Skin of body (tissue), 3 donors: ENCODE measurements at places on chromosomes 3 and 15.
A peak's percentile ranks its signal among the peaks of the same experiment; 100 is the strongest.

- no peak for DNase-seq
These were observed 483.2 kb upstream of the TBL1XR1 start for GRCh38 chr3:177680472-177680821.

- no peak for DNase-seq
These were observed 89.5 kb downstream of the ANP32A start for GRCh38 chr15:68730976-68731897.

GRCh38 chr3:188389711-188390342, 235.9 kb downstream of the LPP start:
- DNase-seq = no peak

DNA sequence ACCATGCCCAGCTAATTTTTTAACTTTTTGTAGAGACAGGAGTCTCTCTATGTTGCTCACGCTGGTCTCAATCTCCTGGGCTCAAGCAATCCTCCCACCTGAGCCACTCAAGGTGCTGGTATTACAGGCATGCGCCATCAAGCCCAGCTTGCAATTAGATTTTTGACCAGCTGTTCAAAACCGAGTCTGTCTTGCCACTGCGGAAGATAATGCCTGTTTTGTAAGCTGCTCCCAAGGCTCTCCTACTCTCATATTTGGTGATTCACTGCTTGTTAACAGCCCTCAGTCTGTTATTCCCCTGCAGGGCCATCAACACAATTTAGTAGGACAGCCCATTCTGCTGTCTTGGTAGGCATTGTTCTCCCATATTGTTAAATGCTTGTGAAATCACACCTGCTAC, 17.8 kb upstream of the MCCC1 start:
- no peak for DNase-seq

GRCh38 chr15:83305704-83306291, 21.3 kb upstream of the BNC1 start:
- DNase-seq = no peak

DNA sequence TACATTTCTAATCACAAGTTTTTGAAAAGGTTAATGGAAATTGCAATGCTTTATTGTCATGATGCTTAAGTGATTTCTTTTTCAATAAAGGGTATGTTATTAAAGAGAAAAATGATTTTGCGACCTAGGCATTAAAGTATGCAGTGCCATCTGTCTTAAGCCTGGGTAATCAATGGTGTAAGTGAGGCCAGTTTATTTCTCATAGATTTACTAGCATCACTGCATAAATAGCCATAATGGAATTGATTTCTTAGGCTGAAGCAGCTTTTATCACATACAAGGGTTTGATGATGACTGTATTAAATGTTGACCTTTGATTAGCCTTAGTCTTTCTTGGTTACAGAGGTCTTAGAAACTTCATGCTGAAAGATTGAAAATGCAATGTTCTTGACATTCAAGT, 347.4 kb downstream of the FEZF2 start:
- DNase-seq = no peak

- no peak for DNase-seq
These were observed 43.3 kb downstream of the PLOD2 start for GRCh38 chr3:146117406-146118285.

DNA sequence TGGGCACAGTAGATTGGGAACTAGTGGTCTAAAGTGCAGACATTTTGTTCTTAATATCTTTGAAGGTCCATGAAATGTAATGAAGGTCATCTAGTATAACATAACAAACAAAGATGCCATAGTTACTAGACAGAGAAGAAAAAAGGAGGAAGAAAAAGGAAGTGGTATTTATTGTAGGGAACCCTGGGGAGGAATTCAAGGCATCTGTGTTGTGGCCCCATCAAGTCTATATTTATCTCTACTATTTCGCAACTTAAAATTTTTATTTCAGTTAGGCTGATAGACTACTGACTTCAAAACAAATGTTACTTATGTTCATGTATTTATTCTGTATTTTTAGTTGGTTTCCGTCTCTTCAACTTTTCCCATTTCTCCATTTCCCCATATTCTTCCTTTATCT, 48.9 kb upstream of the ZDHHC23 start:
- no peak for DNase-seq

DNA sequence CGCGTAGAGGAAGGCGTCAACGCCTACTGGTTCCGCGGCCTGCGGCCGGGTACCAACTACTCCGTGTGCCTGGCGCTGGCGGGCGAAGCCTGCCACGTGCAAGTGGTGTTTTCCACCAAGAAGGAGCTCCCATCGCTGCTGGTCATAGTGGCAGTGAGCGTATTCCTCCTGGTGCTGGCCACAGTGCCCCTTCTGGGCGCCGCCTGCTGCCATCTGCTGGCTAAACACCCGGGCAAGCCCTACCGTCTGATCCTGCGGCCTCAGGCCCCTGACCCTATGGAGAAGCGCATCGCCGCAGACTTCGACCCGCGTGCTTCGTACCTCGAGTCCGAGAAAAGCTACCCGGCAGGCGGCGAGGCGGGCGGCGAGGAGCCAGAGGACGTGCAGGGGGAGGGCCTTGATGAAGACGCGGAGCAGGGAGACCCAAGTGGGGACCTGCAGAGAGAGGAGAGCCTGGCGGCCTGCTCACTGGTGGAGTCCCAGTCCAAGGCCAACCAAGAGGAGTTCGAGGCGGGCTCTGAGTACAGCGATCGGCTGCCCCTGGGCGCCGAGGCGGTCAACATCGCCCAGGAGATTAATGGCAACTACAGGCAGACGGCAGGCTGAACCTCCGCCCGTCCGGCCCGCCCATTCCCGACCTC, 4.1 kb downstream of the ISLR2 start:
- no peak for DNase-seq

GRCh38 chr15:57911247-57911646, 154.3 kb downstream of the ALDH1A2 start:
- no peak for DNase-seq

GRCh38 chr15:46714950-46715349, 1002.4 kb upstream of the SEMA6D start:
- no peak for DNase-seq

DNA sequence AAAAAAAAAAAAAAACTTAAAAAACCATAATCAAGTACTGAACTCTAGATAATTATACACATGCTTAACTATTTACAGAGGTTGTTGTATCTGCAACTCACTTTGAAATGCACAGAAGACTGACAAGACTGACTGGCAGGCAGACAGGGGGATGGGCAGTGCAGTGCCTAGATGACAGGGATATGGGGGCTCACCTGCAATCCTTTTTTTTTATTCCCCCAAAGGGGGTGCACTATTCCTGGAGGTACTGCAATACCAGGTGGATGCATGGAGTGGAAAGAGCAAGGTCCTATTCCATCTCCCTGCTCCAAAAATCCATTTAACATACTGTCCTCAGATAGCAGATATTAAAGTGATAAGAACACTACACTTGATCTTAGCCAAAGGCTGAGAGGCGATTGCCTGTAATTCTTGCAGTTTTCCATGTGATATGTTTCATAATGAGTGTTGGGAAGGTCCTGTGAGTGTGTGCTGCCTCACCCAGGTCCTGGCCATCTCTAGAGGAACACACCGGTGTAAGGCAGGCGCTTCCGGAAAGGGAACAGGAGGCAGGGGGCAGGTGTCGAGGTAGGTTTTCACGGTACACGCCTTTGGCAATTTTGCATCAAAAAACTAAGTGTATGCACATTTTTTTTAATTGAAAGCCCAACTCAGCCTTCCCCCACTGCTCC, 22.7 kb downstream of the SEC61A1 start:
- DNase-seq = no peak

- peak; percentile 86 for DNase-seq
These were observed 567.2 kb upstream of the TBL1XR1 start for GRCh38 chr3:177764377-177764912.

DNA sequence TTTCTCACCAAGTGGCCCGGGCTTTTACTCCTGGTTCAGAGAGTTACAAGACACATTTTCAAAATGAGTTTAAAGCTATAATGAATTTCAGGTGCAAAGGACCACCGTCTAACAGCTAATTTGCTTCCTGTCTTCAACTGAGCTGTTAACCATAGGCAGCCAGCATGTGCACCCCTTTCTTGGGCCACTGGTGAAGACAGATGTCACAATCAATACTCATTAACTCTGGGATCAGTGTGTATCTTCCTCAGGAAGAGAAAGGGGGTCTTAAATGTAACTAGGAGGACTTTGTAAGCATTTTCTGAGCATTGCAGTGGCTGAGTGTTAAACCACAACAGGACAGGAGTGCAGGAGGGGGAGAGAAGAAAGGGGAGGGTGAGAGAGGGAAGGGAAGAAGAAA, 750.7 kb upstream of the CFAP20DC start:
- DNase-seq = no peak

DNA sequence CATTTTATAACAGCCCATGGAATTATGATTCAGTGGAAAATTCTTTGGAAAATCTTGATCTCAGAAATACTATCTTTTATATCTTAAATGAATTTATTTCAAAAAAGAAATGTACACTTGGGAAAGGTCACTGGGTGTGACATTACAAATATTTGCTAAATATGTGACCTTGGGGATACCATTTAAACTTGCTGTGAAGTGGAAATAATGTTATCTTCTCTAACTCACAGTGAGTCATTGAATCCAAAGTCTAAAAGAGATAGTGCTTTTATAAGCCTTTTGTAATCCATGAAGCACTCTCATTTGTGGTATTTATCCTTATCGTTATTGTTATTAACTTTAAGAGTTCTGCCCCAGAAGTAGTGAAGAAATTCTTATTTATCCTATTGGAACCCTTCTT, 289.8 kb upstream of the SEMA6D start:
- no peak for DNase-seq

DNA sequence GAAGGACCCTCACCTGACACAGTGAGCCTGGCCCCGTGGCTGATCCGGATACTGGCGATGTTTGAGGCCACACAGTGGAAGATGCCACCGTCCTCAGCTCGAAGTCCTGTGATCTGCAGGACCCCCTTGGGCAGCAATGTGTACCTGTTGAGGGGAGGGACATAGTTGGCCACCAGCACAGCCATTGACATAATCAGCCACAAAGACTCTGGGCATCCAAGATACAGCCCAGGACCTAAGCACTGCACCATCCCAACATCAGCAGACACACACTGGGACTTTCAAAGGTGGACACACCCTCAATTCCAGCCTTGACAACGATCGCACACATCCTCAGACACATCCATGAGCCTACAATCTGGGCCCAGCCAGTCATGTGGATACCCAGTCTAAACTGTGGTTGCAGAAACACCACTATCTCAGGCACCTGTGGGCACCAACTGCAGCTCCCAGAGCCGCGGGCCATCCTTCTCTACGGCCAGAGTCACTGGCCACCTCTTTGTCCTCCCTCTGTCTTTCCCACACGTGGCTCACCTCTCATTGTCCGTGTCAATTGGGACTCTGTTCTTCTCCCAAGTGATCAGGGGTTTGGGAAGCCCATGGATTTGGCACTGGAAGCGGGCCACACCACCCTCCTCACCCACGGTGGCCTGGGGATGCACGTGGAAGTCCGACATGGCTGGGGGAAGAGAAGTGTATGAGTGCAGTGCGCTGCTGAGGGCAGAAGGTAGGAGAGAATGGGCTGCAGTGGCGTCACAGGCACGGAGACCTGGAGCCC, 31.0 kb downstream of the RNU5B-1 start:
- DNase-seq = no peak

GRCh38 chr3:17032407-17033034, 147.8 kb downstream of the PLCL2 start:
- peak; percentile 5 for DNase-seq

DNA sequence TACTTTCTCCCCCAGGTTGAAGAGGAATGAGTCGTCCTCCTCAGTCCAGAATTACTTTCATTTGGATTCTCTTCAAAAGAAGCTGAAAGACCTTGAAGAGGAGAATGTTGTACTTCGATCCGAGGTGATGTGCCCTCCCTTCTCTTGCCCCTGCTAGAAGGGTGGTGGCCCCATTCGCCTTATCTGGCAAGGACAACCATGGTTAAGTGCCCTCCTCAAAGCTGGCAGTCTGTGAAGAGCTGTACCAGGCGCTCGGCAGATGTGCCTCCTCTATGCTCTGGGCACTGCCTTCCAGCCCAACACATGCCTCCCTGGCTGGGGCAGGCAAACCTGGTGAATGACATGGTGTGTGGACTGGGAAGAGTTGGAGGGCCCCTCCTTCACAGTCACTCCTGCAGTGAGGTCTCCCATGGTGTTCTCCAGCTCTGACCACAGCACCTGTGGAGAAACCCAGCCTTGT, 77.0 kb downstream of the CCK start:
- no peak for DNase-seq

- DNase-seq = no peak
These were observed 4.8 kb downstream of the GPR15 start for GRCh38 chr3:98536456-98537017.

DNA sequence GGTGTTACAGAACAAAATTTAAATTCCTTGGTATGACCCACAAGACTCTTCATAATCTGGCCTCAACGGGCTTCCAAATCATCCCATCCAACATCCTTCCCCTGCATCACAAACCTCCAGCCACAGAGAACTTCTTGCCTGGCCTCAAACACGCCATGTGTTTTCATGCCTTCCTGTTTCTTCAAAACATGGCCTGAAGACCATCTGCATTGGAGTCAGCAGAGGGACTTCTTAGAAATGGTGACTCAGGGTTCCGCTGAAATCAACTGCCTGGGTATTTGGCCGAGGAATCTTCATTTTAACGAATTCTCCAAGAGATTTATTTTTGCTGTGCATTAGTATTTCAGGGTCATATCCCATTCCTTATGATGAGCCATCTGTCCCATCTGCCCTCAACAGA, 138.1 kb upstream of the RAP2B start:
- DNase-seq = no peak

DNA sequence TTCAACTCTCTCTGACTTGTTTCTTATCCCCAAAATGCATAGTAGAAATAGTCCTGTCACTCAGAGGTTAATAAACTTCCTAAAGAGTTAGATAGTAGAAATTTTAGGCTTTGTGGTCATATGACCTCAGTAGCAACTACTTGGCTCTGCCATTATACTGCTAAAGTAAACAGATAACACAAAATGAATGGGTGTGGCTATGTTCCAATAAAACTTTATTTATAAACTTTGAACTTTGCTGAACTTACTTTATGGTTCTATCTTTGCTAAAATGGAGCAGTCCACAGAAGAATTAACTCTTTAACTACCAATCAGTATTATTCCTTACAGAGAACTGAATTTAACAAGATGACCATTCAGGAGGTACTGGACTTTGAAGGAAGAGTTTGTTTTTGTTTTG, 393.6 kb upstream of the CDIN1 start:
- DNase-seq = no peak

DNA sequence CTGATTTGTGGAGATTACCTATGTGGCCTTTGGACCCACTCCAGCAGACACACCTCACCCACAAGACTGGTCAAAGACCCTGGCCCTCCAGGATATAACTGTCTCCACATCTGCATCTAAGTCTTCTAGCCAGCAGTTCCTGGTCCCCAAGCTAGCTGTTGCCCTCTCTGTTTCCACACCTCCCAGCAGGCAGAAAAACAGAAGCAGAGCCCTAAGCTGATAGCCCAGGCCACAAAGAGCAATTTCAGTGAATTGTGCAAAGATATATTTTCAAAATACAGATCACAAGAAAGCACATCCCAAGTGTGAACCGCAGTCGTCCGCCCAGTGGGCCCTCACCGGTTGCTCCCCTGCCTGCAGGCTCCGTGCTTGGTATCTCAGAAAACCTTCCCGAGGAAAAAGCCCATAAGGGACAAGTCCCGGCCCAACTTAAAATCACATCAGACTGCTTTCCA, 2.6 kb downstream of the TNIK start:
- no peak for DNase-seq
